ENCODE measurements at places on chromosomes 3 and 15.

DNA sequence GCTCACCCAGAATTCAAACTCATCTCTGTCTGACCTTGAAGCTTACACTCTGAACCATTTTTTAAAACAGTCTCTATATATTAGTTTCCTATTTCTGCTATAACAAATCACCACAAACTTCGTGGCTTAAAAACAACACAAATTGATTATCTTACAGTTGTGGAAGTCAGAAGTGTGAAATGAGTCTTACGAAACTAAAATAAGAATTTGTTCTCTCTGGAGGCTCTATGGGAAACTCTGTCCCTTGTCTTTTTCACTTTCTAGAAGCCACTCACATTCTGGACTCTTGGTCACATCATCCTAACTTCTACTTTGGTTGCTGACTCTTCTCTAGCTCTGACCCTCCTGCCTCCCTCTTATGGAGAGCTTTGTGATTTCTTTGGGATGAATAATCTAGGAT lies 429.3 kb upstream of the THBS1 start:
- no peak for DNase-seq

DNA sequence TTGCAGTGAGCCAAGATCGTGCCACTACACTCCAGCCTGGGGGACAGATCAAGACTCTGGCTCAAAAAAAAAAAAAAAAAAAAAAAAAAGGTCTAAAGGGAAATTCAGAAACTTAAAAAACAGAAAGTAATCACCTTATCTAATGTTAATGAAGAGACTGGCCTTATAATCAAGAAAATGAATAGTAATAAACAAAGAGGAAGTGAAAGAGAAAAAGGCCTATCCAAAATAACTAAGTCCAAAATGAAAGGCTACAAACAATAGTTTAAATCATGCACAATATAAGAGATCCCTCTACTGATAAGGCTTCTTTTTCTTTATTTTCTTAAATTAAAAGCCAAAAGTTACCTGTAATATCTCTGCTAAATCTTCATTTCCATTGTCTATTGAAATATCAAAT lies 37.1 kb upstream of the HDC start:
- DNase-seq, result no peak

DNA sequence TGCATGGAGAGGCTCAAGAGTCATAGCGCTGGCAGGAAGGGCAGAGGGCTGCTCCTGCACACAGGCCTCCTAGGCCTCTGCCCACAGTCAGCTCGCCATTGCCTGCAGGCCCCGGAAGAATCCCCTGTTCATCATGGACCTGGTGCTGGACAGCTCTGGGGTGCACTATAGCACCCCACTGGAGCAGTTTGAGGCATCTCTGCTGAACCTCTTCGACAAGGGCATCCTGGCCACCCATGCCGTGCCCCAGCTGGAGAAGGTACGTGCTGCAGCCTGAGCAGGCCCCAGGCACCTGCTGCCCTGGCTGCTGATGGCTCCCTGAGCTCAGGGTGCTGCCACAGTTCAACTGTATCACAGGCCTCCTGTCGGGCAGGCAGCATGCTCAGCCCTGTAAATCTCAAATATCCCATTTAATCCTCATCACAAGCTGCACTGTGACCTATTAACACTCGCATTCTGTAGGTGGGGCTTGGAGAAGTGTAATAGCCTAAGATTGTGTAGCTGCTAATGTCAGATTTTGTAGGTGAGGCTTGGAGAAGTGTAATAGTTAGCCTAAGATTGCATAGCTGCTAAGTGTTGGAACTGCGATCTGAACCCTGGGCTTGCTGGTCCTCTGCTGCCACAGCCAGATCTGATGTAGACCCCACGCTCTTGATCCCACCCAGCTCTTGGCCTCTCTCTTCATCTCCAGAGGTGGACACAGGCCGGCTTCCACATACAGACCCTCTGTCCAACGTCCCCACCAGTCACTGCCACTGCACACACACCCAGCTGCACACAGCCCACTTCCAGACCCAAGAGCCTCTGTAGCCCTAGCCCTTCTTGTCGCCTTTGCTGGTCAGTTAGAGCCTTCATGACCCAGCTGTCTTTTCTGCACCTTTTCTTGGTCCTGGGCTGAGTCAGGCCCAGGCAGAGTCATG lies 31.9 kb downstream of the DNAH1 start:
- DNase-seq, result no peak

DNA sequence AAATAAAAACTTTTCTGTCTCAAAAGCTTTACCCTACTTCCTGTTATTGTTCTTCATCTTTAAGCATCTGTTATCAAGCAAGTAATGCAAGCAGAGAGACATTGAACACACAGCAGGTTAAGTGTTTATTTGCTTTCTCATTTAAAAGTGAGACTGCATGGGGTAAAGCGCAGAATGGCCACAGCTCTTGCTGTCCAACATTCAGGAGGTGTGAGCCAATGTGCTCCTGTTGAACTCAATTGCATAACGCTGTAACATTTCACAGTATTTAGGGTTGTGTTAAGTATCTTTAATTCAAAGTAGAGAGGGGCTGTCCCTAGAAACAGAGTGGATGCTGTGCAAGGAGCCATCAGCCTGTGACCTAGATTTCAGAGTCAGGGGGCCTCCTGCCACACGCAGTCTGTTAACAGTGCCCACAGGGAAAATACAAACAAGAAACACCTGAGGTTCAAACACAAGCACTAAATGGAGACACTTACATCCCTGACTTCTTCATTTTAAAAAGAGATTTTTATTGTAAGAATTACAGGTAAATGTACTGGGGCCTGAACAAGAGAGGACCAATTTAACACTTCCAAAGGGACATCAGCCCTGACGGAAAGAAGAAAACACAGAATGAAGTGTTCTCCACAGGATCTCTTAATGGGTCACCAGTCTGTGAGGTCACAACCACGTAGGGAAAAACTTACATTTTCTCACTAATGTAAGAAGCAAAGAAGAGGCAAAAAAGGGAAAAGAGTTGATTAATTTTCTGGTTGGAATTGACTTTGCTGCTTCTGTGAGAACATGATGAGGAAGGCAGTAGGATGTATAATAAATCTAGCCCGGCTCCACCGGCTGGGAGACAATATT lies 815.1 kb downstream of the VGLL3 start:
- no peak for DNase-seq

DNA sequence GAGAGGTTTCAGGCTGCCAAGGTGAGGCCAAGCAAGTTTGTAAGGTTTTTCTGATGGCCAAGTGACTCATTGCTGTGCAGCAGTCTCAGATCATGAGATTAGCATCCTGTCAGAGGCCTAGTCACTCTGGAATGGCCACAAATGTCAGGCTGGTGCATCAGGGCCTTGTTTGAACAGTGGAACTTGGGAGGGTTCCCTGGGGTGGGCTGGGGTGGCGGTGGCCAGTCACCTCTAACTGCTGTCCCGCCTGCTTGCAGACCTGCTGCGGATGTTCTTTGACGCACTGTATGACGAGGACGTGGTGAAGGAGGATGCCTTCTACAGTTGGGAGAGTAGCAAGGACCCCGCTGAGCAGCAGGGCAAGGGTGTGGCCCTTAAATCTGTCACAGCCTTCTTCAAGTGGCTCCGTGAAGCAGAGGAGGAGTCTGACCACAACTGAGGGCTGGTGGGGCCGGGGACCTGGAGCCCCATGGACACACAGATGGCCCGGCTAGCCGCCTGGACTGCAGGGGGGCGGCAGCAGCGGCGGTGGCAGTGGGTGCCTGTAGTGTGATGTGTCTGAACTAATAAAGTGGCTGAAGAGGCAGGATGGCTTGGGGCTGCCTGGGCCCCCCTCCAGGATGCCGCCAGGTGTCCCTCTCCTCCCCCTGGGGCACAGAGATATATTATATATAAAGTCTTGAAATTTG lies 2.8 kb upstream of the FAM131A start:
- DNase-seq, result peak; percentile 51

- peak; percentile 25 for DNase-seq
Measured at GRCh38 chr15:46856839-46857502, 860.3 kb upstream of the SEMA6D start.

DNA sequence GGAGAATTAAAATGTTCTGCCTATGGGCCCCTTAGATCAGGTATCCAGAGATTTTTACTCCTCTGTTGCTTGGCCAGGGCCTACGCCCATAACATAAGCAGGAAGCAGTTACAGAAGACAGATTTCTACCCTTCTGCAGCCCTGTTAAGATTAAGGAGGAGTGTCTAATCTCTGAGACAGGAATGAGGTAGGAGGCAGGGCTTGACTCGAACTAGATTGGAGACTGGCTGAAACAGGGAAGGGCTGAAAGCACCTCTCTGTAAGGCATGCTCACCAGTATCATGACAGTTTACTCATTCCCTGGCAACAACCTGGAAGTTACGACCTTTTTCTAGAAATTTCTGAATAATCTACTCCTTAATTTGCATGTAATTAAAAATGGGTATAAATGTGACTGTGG lies 16.7 kb downstream of the PLA2G4D start:
- DNase-seq, result no peak

GRCh38 chr3:88005066-88005465 lies 53.7 kb downstream of the CGGBP1 start:
- DNase-seq, result peak; percentile 27

DNA sequence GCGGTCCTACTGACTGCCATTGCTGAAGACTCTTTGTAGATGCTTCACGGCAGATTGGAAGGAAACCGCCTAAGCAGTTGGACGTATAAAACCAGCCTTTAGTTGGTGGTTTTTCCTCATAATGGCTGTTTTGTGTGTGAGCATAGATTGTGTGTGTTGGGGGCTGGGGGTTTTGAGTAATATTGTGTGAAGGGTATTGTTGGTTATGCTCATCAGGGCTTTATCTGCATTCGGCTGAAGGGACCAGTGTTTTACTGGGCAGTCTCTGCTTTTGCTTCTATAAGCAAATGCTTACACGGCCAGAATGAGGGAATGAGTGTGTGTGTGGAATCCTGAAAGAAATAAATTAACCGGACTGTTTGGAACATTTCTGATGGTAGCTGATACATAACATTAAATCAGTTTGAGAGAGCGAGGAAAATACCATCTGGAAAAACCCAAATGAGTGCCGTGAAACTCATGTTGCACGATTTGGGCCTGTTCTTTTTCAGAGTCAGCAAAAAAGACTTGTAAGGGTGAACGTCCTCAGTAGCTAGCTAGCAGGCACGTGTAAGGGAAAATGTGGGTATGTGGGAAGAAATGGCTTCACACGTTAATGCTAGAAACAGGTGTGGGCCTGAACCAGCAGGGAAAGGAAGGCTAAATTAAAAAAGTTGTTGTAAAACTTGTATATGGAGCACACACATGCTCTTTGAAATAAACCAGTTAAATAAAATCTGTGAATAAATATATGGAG lies 1.9 kb downstream of the MITF start:
- no peak for DNase-seq

- no peak for DNase-seq
Measured at GRCh38 chr3:138907539-138907938, 39.4 kb downstream of the FOXL2 start.

DNA sequence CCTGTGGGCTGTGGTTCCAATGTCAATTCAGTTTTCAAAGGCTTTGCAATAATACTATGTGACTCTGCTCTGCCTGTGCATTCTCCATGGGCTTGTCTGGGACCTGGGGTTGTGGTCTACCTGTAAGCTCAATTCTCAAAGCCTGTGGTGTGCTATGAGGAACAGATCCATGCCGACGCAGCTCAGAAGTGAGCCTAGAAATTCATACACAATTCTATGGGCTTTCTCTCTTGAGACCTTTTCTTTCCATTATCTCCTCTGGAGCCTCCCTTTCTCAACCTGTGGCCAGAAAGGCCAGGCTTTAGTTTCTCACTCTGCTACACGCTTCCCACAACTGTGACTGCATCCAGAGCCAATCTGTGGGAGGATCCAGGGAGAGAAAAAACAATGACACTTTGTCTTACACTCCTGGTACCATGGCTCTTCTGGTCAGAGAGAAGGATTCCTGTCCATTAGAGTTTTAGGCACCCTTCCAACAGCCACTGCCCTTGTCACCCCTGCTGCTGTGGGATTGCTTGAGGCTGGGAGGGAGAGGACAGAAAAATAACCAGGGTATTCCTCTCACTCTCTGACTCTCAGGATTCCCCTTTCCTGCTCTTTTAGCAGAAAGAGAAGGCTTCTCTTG lies 34.1 kb upstream of the KLF13 start:
- DNase-seq, result no peak

- DNase-seq, result peak; percentile 99
Measured at GRCh38 chr15:41116116-41116961, at the start of gene INO80. TSS of gene INO80 (minus strand) at chr15:41116280. CDS start at chr15:41096310, 19,970 bp downstream.

DNA sequence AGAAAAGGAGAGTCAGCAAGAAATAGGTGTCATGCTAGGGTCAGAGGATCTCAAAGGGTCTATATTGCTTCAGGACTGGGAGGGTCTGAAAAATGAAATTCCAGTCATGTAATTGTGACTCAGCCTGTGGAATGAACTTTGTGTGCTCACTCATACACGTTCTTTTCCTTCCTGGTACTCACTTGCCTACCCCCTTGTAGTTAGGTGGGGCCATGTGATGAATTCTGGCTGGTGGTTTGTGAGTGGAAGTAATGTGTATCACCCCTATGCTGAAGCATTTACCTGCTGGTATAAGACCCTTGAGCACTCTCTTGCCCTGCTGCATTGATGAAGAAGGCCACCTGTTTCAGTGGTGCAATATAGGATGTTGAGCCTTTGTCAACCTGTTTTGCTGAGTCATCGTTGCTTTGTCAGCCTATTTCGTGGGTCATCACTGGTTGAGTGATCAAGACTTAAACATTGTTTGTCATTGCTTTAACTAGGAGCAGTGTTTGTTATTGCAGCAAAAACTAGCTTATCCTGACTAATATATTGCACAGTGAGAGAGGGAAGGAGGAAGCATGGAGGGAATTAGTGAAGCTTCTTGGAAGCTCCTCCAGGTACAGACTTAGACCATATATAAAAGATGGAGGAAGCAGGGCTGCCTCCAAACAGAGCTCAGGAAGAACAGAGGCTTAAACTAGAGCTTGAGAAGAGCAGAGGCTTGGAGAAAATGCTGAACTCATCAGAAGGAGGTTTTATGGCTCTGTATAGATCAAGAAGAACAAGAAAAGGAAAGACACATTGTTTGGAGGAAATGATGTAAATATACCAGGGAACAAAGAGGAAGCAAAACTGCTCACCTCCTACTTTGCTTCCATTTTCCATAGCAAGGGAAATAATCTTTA lies 28.9 kb downstream of the TLNRD1 start:
- DNase-seq, result peak; percentile 28

GRCh38 chr15:69958496-69959084 lies 139.1 kb downstream of the TLE3 start:
- no peak for DNase-seq

- no peak for DNase-seq
Measured at GRCh38 chr15:52338058-52338457, 42.5 kb upstream of the MYO5C start.

DNA sequence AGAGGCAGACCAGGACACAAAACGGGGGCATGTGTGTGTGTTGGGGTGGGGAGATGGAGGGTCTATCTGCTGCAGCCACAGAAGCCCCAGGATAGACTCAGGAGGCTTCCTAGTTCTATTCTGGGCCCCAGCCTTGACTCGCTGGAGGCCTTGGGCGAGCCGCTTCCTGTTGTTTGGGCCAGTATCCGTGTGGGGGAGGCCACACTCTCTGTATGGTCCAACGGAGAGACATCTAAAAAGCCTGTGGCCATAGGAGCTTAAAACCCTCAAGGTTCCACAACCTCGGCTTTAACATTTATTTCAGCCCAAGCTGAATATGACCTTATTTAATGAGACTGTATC lies 32.8 kb downstream of the POC1A start:
- no peak for DNase-seq

DNA sequence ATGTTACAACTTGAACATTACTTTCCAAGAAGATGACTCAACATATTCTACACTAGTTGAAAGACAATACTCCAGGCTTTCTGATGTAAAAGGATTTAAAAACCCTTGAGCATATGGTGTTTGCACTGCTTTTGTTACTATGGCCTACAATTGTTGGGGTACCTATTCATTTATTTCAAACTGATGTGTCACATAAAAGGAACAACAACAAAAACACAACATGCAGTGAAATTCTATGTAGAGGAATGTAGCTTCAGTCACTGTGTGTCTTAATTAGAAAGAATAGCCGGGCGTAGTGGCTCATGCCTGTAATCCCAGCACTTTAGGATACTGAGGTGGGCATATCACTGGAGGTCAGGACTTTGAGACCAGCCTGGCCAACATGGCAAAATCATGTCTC lies 1.6 kb downstream of the SPATA16 start:
- no peak for DNase-seq
